ENCODE measurements at places on chromosomes 1 and 21. TPM values are rescaled to one million over a fixed set of nuclear protein-coding genes. Genes with fewer than 3 reads are reported as not detected.

AIRE gene
- total RNA-seq, result 0.68 TPM

DNA sequence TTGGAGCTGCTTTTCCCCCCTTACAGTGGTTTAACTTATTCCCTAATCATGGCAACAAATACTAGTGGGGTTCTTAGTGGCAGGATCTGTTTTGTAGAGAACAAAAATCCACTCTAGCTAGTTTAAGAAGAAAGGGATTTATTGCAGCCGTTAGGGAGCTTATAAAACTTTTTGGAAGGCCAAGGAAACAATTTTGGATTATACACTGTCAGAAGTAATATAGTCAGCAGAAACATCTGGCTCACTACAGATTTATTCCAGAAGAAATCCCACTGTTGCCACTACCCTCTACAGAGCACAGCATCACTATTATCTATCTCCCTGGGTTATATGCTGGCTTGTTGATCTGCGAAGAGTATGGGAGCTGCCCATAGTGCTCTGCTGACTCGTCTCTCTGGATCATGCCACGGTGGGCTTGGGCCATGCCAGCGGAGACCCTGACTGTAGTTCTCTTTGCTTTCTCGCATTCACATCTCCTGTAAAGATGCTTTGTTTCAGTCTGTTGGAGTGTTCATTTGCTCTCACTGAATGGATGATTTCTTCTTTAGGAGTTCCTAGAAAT is 107.5 kb downstream of the ODF2L start:
- no peak overlapping the region for H3K27ac ChIP-seq
- DNase-seq, result no peak
- no peaks in the 10 kb centered on the region for H3K27me3 ChIP-seq
- no peaks in the 10 kb centered on the region for H3K36me3 ChIP-seq
- H3K4me1 ChIP-seq, result no peaks in the 10 kb centered on the region
- no peak overlapping the region for H3K4me3 ChIP-seq

ADGRL4 gene
- 10.2 TPM for total RNA-seq

DMRTA2 gene
- 3.5 TPM for total RNA-seq

- no peak overlapping the region for H3K4me3 ChIP-seq
- DNase-seq, result no peak
- H3K36me3 ChIP-seq, result no peaks in the 10 kb centered on the region
- no peak overlapping the region for H3K27ac ChIP-seq
- H3K4me1 ChIP-seq, result no peaks in the 10 kb centered on the region
Observed at GRCh38 chr1:77548285-77548684, 134.2 kb downstream of the ZZZ3 start.

GMEB1 gene
- 16.6 TPM for total RNA-seq

GJA9 gene
- 1.0 TPM for total RNA-seq

DNA sequence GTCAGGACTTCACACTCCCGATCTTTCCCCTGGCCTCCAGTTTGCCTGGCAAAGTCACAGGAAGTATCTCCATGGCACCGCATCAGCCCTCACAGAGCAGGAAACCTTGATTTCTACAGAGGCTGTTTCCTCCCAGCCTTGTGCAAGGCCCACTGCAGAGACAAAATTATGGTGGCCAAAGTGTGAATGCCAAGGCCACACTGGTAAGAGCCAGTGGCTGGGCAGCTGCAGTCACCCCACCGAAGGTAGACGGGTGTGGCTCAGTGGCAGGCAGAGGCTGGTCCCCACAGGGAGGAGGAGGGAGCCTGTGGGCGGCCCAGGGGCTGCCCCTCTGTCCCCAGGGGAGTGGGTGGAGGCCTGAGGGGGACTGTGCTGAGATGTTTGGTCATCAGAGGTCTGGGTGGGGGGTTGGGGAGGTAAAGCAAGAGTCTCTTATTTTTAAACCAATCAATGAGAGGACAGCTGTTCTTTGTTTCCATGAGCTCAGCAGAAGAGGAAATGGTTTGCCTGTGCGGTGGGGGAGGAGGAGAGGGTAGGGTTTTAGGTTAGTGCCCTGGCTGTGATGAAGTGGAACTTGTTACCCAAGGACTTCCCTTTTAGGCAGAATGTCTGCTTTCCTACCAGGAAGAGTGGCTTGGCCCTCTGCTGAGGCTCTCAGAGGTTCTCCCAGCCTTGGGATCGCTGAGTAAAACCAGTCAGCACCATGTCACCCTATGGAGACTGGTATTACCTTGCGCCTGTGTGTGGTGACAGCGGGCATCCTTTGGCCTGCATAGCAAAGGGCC is 18.0 kb upstream of the BTG2 start:
- peak overlapping the region; percentile 61 for H3K27ac ChIP-seq
- no peaks in the 10 kb centered on the region for H3K36me3 ChIP-seq
- no peak overlapping the region for H3K4me3 ChIP-seq
- H3K4me1 ChIP-seq, result peaks cover 45% of the 10 kb centered on the region
- DNase-seq, result peak; percentile 42

DNA sequence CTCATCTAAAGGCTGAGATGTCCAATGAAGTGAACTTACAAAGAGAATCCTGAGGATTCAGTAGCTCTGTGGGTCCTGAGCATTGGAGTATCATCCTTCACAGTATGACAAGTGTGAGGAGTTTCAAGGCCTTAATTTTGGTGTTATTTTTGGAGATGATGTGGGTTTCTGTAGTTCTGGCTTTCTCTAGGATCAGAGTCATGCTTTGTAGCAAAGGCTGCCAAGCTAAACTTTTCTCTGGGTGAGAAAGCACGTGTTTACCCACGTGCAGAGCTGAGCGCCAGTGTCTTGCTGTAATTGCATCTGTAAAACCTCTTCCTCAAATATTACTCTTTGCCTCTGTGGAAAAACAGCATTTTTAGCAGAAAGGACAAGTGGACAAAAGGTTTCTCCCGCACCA is 387.8 kb upstream of the LYPLAL1 start:
- H3K4me3 ChIP-seq, result no peak overlapping the region
- no peaks in the 10 kb centered on the region for H3K36me3 ChIP-seq
- H3K27me3 ChIP-seq, result no peaks in the 10 kb centered on the region
- H3K27ac ChIP-seq, result no peak overlapping the region

Data from testis (tissue), 5 donors.